ENCODE measurements at places on chromosomes 7 and 10.
A peak's percentile ranks its signal among the peaks of the same experiment; 100 is the strongest.

DNA sequence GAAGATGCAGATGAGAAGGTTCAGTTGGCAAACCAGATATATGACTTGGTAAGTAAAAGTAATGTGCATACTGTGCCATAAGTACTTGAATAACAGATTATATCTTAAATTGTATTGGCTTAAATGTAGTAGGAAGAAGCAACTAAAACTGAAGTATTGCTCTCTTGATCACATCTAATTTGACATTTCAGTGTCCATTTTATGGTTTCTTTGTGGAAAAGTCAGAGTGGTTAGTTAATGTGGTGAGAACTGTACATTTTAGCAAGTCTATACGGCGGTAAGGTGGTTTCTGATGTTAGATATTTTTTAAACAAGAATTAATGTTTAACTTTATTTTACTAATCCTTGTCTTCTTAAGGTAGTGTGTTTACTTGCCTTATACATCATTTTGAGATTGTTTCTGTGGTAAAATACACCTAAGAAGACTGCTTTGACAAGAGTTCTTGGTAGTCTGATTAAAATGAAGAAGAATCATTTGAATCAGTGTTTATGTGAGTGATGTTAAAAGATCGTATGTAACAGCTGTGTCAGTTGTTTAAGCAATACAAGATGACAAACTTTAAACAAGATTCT is 5.1 kb downstream of the ING3 start:
- DNase-seq = no peak

GRCh38 chr10:132946806-132947546 is 4.6 kb upstream of the CFAP46 start:
- DNase-seq = no peak

GRCh38 chr10:45672181-45673073 is at the start of gene ZFAND4:
Gene ZFAND4, minus strand, starts transcription at chr10:45672772. Its CDS starts 9,047 bp downstream, at chr10:45663725.
- DNase-seq = peak; percentile 84

DNA sequence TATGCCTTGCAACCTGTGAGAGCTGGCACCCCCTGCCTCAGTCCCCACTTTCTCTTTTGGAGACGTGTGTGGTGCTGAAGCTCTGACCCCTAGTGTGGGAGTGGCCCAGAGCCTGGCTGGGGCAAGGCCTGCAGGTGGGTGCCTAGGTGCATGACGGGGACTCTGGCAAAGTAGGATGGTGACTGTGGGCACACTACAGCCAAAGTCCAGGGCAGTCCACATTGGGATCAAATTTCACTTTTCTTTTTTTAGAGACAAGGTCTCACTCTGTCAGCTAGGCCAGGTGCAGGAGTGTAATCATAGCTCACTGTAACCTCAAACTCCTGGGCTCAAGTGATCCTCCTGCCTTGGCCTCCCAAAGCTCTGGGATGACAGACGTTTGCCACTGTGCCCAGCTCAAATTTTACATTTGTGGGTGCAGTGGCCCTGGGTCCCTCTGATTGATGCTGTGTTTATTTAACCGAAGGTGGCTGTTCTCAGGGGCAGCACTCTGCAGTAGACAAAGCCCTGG is 52.3 kb downstream of the NEURL1 start:
- DNase-seq = no peak

GRCh38 chr10:44725404-44725803 is 185.7 kb upstream of the TMEM72 start:
- no peak for DNase-seq

- DNase-seq = no peak
Observed at GRCh38 chr7:87413951-87414793, 61.3 kb downstream of the ABCB4 start.

DNA sequence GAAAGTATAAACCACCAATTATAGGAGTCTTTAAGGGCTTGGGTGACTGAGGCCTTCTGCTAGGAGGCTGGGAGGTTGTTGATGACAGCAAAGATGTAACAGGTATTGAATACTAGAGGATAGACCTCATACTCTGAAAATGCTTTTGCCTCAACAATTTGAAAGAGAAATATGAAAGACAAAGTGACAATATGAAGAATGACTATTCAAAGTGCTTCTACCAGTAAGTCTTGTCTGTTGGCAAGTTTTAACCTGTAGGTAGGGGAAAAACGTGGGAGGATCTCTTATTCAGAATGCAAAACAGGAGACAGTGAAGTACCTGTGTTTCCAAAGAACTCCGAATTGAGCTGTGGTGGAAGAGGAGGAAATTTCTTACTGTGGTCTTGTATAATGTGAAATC is 38.2 kb downstream of the GBF1 start:
- no peak for DNase-seq

DNA sequence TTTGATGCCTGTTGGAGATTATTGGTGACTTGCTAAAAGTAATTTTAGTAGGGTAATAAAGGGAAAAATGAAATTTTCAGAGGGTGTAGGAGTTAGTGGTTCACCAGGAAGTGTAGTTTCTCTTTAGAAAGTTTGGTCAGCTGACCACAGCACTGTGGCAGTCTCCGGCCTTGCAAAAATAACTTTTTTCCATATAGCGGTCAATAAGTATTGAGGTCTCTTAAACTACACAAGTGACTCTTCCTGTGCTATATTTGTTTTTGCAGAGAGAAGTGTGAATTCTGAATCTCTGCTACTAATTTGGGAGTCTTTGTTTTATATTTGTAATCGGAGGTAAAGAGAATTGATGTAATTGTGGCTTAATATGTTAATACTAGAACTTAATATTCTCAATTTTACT is 24.3 kb downstream of the PTPN12 start:
- no peak for DNase-seq

- DNase-seq = no peak
Observed at GRCh38 chr7:102093599-102094315, 192.9 kb upstream of the SH2B2 start.

- DNase-seq = no peak
Observed at GRCh38 chr10:43885842-43886241, 237.2 kb upstream of the ZNF32 start.

- no peak for DNase-seq
Observed at GRCh38 chr7:77684030-77684429, 12.2 kb upstream of the RSBN1L start.

GRCh38 chr7:134613623-134614347 is 32.9 kb upstream of the BPGM start:
- no peak for DNase-seq

DNA sequence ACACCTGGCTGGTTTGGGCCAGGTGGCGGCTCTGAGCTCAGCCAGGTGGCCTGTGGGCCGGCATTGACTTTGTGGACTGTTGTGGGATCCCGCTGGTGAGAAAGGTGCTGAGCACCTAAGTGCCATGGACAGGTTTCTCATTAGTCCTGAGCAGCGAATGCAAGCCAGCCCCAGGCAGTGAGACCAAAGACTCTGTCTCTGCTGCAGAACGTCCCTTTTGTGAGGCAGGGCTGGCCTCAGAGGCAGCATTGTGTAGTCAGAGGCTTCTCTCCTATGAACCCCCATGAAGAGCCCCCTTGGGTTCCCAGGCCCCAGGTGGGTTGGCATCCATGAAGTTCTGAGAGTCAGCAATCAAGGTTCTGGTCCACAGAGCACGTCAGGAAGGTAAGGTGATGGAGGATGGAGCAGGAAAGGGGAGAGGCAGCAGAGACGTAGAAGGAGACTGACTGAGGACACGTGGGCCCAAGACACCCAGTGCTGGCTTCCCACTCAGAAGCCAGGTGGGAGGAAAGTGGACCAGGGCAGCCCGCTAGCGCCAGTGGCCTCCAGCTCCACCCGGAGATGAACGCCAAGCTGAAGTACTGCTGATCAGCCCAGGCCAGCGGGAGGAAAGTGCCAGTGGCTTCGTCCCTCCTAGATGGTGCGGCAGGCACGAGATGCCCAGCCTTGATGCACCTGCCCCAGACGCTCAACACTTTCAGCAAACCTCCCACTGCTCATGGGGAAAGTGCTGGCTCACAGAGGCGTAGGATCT is 19.2 kb upstream of the PTPRN2 start:
- DNase-seq = no peak

DNA sequence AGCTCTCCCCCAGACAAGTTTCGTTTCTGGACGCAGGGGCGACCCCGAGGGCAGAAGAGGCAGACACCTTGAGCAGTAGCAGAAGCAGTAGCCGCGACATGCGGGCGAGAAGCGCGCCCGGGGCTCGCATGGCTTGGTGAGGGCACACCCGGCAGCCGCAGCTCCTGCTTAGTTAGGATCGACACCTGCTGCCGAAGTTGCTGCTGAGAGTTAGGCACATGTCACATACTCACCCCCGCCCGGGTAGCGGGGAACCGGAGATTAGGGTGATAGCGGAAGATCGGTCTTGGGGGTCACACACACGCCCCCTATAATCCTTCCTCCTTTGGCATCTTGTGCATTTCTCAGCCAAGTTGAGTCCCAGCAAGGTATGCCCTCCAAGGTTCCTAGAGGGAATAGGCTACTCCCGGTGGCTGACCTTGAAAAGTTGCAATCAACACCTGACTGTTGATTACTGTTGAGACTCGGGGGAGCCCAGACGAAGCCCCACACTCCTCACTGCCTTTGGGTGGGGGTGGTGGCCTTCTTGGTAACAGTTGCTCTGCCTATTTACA is 668 bp downstream of the GPR37 start:
- DNase-seq = no peak

DNA sequence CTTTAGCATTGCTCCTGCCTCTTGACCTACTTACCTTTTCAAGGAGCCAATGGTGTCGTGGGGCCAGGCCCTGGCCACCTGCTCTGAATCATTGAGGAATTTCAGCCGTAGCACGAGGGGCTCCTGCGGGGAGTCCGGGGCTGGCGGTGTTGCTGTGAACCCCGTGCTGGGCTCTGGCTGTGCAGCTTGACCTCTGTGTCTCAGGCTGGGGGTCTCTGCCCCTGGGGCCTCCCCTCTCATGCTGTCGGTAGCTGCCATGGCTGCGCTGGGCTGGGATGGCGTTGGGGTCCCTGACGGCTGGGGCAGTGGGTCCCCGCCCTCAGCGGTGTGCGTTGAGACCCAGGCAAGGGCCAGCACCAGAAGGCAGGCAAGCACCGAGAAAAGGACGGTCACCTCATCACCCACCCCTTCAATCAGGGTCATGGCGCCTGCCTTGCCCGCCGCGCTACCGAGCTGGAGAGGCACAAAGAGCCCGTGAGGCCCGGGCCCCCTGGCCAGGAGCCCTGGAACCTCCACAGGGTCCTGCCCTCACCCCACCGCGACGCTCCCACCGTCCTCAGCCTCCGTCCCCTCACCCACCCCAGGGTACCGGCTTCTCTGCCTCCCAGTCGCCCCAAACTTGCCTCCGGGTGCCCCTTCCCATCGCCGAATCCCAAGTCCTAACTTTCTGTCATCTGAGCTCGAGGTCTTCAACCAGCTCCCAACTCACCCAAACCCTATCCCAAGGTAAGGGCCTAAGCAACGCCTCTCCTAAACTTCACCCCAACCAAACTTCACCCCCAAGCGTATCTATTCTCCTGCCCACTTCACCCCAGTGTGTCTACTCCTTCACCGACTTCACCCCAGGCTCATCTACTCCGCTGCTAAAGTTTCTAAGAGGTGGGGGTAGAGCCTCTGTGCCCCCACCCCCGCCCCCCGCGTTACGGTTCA is 887 bp downstream of the TMUB1 start:
- DNase-seq = no peak

DNA sequence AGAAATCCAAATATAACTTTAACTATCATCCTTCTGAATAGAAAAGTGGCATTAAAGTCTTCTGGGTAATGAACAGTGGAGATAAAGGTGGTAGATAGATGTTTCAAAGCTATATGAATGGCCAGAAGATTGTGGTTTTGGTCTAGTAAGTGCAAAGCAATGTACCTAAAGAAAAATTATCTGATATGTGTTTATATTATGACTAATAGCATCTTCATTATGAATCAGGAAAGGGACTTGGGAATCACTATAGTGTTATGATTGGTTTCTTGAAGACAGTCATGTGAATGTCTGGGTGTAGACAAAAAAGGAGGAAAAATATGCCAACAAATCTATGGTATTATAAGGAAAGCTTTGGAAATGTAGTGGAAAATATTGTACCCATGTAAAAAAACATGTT is 3.0 kb downstream of the ZNF518A start:
- no peak for DNase-seq

DNA sequence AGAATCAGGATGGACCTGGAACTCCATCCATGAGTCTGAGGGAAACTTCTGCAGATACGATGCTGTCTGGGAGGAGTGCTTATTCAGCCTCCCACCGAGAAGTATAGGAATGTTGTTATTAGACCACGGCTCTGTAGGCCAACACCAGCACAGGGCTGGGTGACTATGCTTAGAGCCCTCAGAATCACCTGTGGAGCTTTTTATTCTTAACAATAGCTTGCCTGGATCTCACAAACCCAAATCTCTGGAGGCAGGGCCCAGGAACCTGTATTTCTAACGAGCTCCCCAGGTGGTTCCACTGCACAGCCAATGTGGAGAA is 55.6 kb upstream of the ARID5B start:
- DNase-seq = no peak
